ENCODE measurements at places on chromosomes 3 and 15.

DNA sequence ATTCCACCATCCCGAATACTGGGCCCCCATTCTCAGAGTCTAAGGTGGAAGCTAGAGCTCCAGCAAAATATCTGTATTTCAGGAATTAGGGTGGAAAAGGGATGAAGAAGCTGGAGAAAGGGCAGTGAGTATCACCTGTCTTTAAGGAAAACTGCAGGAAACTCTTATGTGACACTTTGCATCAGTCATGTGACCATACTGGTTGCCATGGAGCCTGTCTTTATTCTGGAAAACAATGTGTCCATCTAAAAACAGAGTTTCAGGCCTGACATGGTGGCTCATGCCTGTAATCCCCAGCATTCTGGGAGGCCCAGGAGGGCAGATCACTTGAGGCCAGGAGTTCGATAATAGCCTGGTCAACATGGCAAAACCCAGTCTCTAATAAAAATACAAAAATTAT, 52.9 kb upstream of the FSIP1 start:
- no peak for DNase-seq

DNA sequence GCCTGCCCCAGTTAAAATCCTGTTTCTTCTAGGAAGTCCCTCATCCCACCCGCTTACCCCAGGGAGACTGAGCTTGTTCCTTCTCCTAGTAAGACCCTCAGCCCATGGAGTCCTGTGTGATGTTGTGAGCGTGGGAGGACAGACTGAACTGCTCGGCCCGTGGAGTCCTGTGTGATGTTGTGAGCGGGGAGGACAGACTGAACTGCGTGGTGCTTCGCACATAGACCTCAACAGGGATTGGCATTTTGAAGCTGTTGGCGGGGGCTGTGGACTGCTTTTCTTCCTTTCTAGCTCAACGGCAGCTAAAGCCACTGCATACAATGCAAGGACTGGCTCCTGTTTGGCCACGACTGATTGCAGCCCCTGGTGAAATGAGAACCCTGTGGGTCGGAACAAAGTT, 1.6 kb upstream of the SPTBN5 start:
- DNase-seq, result no peak

DNA sequence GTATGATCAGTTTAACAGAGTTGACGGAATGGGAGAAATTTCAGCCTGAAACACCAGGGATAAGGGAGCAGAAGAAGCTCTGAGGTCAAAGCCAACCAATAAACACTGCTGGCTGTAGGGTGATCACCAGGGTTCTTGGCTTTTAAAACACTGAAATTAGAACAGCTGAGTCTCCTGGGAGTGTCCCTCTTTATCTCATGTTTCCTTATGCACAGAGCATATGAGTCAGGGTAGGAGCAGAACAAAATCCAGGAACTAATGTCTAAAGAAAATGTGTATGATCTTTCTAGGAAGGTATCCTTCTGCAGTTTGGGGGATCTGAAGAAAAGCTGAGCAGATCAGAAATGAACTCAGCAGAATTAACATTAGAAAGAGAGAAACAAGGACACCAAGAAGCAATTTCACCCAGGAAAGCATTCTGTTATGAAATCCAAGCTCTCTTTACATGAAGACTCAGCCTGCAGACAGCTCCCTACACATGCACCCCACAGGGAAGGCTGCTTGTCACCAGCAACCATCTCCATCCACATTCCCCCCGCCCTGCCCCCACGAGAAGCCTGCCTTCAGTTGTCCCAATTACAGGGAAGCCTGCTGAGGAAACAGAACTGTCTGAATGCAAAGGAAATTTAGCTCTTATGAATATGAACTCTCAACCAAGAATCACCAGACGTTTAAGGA, 469.7 kb downstream of the PDCD6IP start:
- no peak for DNase-seq

- peak; percentile 67 for DNase-seq
Observed at GRCh38 chr3:105868431-105868741, 426 bp downstream of the CBLB start.

- DNase-seq, result no peak
Observed at GRCh38 chr3:148998297-148998696, 7.0 kb downstream of the GYG1 start.

GRCh38 chr15:64895285-64896065, 16.2 kb upstream of the ANKDD1A start:
- DNase-seq, result peak; percentile 60

- no peak for DNase-seq
Observed at GRCh38 chr3:126960604-126960995, 22.3 kb upstream of the PLXNA1 start.

GRCh38 chr3:71672807-71673206, 52.4 kb downstream of the EIF4E3 start:
- no peak for DNase-seq

GRCh38 chr3:85726241-85726640, 767.5 kb downstream of the CADM2 start:
- DNase-seq, result no peak

DNA sequence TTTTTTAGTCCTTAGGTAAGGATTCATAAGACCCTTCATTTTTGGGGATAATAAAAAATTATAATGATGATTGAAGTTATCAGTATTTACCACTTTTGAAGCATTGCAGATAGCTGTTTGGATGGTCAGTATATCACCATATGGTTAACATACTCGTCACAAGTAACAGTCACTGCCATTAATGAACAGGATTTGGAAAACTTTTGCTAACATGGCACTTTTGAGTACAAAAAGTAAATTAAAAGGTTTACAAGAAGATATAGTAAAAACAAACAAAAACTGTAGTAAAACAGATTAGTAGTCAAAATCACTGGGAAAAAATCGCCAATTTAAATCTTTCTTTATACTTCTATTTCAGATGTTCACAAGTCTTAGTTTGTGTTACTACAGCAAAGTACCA, 37.8 kb upstream of the ST3GAL6 start:
- DNase-seq, result no peak

DNA sequence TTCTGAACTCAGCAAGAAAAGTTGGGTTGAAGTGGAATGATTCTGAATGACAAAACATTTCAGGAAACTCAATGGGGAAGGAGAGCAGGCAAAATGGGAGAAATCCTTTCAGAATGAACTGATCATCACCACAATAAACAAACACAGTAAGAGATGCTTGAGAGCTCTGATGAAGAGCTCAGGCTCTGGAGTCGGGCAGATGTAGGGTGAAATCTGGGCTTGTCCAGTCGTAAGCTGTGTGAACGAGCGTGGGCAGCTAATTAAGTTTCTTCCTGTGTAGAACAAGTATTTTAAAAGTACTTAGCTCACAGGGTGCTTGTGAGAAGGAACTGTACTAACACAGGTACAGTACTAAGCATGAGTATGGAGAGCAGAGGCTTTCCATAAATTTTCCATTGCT, 406.2 kb downstream of the FOXP1 start:
- no peak for DNase-seq

GRCh38 chr3:36557021-36557707, 176.9 kb downstream of the STAC start:
- no peak for DNase-seq

- no peak for DNase-seq
Observed at GRCh38 chr15:39338251-39338650, 242.6 kb upstream of the THBS1 start.

DNA sequence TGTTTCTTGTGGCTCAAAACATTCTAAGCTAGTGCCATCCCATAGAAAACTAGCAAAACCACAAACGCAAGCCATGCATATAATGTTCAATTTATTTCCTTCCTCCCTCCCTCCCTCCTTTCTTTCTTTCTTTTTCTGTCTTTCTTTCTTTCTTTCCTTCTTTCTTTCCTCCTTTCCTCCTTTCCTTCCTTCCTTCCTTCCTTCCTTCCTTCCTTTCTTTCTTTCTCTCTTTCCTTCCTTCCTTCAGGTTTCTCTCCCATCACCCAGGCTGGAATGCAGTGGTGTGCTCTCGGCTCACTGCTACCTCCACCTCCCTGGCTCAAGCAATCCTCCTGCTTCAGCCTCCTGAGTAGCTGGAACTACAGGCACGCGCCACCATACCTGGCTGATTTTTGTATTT, 492.8 kb upstream of the PROK2 start:
- no peak for DNase-seq

GRCh38 chr15:45442507-45443135, 64.3 kb upstream of the GATM start:
- peak; percentile 66 for DNase-seq

- DNase-seq, result peak; percentile 62
Observed at GRCh38 chr15:29090617-29091466, 178.8 kb downstream of the NSMCE3 start.

DNA sequence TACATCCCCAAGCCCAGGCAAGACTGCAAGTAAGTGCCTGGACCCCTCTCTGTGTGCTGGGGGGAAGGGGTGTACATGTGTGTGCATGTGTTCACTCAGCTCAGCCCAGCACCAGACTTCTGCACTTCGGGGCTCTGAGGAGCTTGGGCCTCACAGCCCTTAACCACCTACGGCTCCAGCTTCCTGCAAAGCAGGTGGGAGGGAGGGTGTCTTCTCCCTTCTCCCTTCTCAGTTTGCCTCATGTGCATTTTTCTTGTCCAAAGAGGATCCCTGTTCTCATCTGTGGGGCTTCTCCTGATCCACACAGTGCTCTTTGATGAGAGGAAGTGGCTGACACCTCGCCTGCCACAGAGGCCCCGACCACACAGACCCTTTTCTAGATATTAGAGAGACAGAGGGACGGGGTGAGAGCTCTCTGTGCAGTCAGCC, 69.3 kb downstream of the MESD start:
- no peak for DNase-seq

DNA sequence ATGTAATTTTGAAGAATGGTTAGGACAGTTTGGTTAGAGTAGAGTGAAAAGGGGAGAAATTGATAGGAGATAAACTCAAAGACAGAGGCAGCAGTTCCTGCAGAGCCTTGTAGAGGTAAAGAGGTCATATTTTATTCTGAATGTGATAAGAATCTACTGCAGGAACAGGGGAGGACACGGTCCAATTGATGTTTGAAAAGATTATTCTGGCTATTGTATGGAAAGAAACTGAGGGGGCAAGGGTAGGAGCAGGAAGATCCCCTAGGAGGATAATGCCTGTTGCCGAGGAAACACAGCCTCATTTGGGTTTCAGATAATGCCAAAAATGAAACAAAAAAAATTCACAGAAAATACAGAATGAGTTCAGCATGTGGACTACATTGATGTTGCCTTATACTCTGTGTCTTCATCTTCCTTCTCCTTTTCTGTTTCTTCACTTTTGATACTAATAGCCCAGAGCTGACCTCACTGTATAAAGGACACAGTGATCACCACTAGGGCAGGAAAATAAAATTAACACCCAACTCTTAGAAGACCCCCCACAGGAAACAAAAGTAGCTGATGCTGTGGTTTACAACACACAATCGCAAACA, 454.6 kb upstream of the UBE2E2 start:
- no peak for DNase-seq

DNA sequence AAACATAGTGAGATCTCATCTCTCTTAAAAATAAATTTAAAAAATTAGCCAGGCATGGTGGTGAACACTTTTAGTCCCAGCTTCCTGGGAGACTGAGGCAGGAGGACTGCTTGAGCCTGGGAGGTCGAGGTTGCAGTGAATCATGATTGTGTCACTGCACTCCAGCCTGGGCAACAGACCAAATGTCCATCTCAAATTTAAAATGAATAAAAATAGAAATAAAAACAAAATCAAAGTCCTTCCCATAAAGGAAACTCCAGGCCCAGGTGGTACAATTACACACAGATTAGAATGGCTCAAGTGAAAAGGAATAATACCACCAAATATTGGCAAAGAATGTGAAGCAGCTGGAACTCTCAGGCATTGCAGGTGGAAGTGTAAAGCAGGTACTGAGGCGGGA, 19.3 kb upstream of the ATP10A start:
- DNase-seq, result no peak

- peak; percentile 83 for DNase-seq
Observed at GRCh38 chr3:149575961-149576564, 81.8 kb downstream of the WWTR1 start.

DNA sequence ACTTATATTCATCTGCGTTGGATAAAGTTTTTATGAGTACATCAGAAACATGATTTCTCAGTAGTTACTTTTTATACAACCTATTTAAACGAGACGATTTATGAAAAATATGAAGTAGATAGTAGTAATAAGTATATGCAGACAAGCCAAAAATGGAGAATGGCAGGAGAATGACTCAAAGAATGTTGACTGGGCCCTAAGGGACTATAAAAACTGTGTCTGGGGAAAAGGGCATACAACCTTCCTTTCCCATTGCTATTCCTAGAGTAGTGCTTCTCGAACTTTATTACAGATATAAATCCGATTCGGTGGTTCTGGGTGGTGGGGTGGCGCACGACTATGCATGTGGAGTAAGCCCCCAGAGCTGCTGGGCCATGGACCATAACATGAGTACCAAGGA, 558.5 kb downstream of the FOXP1 start:
- no peak for DNase-seq

DNA sequence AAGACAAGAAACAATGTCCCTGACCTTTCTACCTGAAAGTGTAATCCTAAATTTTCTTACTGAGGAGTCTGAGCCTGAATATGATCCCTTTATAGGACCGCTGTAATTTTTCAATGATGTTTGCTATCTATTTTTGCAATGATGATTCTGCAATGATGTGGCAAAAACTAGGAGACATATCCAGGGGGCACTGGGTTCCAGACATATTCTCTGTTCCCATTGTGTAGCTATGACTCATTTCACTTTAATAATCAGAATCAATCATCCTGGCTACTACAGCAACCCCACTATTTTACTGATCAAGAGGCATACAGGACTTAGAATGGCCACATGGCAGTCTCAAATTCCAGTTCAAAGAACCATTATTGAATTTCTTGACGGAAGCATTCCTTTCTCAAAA, 85.9 kb downstream of the AQR start:
- DNase-seq, result no peak

- no peak for DNase-seq
Observed at GRCh38 chr15:72050700-72051099, 67.2 kb downstream of the MYO9A start.

DNA sequence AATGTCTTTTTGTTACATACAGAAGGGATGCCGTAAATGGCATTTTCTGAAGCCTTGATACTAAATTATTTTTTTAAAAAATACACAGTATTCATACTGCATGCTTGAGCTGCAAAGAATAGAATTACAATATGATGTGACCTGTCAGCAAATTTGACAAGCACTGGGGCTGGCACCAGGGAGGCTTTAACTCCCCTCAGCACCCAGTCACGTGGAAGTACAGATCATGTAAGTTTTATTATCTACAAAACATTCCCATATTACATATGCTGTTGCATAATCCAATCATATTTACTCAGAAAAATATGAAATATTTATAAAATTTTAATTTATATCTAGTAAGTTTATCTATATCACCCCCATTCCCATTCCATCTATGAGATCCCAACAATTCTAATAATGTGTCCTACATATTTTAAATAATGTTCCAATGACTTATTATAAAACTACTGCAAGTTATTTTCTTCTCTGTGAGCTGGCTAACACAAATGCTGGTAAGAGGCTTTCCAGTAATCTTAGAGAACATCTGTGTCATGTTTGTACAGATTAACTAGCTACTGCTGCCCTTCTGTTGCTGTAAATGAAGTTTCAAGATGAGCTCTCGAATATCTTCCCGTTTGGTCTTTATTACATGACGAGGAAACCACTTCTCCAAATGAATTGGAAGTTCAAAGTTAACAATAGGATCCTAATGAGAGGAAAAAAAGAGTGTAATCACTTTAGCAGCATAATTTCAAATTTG, 5.2 kb upstream of the IMPG2 start:
- DNase-seq, result no peak

All from GM03348 (cell line).